ENCODE measurements at places on chromosomes 6 and 20. TPM values are rescaled to one million over a fixed set of nuclear protein-coding genes. Genes with fewer than 3 reads are reported as not detected.

DNA sequence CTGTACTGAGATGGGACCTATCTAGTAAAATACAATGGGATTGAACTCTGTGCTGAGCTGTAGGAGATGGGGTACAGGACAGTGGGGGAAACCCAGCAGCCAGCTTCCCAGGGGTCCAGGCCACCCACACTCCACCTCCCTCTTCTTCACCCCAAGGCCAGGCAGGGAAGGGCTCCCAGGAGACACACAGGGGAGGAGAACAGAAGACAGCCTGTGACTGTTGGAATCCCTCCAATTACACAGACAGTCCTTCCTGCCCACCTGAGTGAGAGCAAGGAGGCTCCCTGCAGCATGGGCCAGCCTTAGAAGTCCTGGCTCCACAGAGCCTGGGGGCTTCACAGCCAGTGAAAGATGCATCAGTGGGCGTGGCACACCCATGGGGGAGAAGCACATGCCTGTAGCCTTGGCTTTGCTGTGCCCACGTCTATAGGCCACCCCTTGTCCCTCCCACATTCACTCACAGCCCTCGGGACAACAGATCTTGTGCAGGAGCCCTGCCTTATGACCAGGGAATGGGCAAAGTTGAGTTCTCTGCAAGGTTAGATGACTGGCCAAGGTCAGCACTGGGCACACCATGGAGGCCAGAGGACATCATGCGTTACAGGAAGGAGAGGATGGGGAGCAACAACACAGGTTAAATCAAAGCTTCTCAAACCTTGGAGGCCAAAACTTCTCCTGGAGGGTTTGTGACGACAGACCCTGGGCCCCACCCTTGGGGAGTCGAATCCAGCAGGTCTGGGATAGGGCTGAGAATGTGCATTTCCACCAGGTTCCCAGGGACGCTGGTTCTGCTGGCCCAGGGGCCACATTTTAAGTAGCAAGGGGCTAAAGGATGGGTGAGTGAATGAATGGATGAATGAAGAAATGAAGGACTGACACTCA lies 12.3 kb upstream of the CST7 start:
- no peak for DNase-seq

DNA sequence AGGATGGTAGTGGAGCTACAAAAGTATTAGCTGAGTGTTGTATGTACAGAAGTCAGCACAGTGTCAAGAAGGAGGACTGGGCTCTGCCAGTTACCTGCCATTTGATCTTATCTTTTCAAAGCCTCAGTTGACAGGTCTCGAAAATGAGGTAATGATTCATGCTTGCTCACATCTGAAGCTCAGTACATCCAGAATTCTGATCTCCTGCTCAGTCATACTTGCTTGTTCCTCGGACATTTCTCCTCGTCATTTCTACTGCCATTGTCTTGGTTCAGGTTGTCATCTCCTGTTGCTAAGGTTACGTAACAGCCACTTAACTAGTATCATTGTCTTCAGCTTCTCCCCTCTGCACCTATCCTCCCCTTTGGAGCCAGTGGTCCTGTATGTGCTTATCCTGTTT lies 89.5 kb downstream of the SLX4IP start:
- peak; percentile 16 for DNase-seq

- DNase-seq: no peak
Observed at GRCh38 chr6:112525749-112526148, 178.6 kb downstream of the RFPL4B start.

DNA sequence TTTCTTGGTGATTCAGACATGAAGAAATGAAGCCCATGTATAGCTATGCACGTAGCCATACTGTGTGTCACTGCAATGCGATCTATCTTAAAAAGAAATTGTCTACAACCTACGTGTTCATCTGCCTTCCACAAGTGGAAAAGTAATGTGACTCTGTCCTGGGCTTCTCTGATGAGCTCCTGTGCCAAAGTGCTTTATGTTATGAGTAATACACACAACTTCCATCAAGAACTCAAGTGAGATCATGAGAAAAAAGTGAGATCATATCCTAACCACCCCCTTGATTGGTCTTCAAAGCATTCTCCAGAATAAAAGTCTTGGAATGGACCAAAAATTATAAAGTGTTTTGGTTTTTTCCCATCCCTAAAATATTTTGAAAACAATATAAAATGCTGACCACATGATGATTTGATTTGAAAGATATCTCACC lies 114.3 kb downstream of the DST start:
- no peak for DNase-seq

- no peak for DNase-seq
Observed at GRCh38 chr6:134510920-134511319, 193.0 kb upstream of the SGK1 start.

- DNase-seq: no peak
Observed at GRCh38 chr6:46175446-46175845, 4.7 kb upstream of the ENPP5 start.

DNA sequence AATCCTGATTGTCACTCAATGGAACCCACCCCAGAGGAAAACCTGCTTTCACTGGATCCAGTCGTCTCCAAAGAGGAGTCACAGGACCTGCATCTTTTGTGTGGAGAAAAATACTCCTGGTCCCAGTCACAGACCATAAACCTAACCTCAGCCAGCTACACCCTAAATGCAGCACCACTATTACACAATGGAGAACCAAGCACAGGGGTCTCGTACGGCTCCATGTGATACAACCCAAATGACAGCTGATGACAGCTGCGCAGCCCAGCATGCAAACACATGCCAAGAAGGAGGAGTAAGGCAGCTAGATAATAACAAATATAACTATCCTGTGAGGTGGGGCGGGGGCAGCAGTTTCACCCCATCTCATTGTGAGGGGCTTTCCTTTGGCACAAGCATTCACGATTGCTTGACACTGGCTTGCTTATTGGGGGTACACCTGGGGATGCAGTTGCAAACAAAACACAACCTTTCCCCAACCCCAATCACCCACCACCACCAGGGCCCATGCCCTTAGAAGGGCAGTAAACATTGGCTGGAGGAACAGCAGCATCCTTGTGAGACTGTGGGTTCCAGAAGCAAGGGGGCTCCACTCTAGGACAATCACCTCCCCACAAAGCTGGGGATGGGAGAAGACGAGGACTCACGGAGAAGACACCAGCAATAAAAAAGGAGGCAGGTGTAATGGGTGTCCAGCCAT lies 51.5 kb downstream of the TRERF1 start:
- DNase-seq: no peak

DNA sequence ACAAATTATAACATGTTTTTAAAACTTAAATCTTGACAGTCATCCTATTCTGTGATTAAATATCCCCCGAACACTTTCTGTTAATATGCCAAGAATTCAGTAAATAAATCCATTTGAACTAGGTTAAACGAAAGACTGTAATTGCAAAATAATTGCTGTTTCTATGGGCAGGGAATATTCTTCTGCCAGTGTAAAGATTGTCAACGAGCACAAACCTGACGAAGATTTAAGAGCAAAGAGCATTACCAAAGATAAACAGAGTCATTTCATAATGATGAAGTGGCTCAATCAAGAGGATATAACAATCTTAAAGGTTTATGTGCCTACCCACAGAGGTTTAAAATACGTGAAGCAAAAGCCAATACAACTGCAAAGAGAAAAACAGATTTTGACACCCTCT lies 76.3 kb upstream of the ADGRG6 start:
- no peak for DNase-seq

DNA sequence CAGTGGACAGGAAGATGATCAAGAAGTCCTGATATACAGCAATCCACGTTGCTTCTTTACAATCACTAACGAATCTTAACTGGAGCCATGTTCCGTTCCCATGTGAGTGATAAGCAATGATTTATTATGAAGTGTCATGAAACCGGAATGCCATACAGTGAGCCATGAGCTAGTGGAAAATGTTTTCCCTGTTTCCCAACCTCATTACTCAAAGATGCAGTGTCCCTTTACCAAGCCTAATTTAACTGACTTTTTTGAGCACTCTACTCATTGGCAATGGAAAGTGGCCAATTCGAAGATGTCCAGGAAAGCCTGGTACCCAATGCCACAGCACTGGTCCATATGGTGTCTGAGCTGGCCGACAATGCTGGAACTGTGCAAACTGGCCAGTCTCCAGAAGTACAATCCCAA lies 148.3 kb downstream of the ZNF217 start:
- no peak for DNase-seq

GRCh38 chr6:150069706-150070105 lies 785 bp upstream of the ULBP3 start:
- no peak for DNase-seq

DNA sequence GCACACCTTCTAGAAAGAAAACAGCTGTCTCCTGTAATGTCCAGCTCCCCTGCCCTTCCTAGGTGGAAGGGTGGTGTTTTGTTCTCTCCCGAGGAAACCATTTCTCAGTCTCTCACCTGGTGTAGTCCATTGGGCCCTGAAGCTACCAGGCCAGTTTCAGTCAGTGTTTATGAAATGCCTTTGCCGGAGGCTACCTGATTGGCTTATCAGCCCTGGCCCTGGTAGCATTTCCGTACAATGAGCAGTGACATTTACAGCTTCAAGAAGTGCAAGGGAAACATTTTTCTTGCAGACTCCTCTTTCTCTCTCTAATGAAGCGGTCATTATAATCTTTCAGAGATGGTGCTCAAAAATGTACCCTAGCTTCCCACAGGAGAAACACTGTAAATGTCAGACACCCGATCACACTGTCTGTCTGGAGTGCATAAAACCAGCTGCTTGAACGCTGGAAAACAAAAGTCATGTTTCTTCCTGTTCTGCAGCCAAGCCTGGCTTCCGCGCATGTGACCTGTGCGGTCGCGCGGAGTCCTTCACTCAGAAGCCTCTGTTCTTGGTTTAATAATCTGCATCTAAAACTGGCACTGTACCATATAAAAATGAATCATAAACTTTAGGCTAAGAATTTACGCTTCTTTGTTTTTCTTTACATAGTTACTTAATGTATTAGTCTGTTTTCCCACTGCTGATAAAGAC lies 28.4 kb upstream of the SAYSD1 start:
- no peak for DNase-seq

- no peak for DNase-seq
Observed at GRCh38 chr6:136250686-136251008, 536 bp upstream of the MTFR2 start.

DNA sequence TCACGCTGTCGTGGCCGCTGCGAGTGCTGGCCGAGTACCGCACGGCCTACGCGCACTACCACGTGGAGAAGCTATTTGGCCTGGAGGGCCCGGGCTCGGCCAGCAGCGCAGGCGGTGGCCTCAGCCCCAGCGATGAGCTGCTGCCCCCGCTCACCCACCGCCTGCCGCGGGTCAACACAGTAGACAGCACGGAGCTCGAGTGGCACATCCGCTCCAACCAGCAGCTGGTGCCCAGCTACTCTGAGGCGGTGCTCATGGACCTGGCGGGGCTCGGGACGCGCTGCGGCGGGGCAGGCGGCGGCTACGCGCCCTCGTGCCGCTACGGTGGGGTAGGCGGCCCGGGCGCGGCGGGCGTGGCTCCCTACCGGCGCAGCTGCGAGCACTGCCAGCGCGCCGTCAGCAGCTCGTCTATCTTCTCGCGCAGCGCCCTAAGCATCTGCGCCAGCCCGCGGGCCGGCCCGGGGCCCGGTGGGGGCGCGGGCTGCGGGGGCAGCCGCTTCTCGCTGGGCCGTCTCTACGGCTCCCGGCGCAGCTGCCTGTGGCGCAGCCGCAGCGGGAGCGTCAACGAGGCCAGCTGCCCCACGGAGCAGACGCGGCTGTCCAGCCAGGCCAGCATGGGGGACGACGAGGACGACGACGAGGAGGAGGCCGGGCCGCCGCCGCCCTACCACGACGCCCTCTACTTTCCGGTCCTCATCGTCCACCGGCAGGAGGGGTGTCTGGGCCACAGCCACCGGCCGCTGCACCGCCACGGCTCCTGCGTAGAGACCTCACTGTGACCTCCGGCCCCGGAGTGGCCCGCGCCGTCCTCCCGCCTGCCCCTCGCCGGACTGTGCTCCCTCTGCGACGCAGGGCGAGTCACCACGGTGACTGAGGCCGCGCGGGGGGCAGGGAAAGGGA lies 5.7 kb downstream of the TMEM151B start:
- DNase-seq: no peak

- DNase-seq: no peak
Observed at GRCh38 chr6:48985025-48985424, 478.0 kb downstream of the MMUT start.

DNA sequence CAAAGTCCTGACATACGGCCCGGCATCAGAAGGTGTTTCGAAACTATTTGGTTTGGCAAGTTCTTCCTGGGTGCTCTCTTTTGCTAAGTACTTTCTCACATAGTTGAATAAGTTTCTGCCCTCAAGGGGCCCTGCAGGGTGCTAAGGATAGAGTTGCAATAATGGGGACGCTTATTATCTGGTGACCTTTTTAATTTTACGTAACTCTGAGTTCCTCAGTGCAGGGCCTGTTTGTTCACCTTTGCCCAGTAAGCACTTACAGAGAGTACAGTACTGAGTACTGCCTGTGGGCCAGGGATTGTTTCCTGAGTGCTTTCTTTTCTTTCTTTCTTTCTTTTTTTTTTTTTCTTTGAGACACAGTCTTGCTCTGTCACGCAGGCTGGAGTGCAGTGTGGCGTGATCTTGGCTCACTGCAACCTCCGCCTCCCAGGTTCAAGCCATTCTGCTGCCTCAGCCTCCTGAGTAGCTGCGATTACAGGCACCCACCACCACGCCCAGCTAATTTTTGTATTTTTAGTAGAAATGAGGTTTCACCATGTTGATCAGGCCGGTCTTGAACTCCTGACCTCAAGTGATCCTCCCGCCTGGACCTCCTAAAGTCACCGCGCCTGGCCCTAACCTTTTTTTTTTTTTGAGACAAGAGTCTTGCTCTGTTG lies 4.5 kb upstream of the PXMP4 start:
- no peak for DNase-seq

The THEMIS gene
- total RNA-seq: not detected

The OR5V1 gene
- total RNA-seq: not detected

The SAPCD1 gene
- 11.6 TPM for total RNA-seq

The NKX2-4 gene
- total RNA-seq: not detected

The TINAG gene
- total RNA-seq: 1.8 TPM

The SLC22A16 gene
- total RNA-seq: not detected

The MYBL2 gene
- total RNA-seq: 108 TPM

The MSH5 gene
- 20.9 TPM for total RNA-seq

The NFATC2 gene
- total RNA-seq: 0.57 TPM

The SLC17A2 gene
- total RNA-seq: not detected

The WFDC11 gene
- total RNA-seq: not detected
